Activated CD4-positive, alpha-beta T cell treated with anti-CD3 and anti-CD28 coated beads, Interleukin-2, amount 10 ng/mL, durations not matched to agents 7 days and 5 days (primary cell): ENCODE measurements at places on chromosomes 3 and 15. TPM values are rescaled to one million over a fixed set of nuclear protein-coding genes. Genes with fewer than 3 reads are reported as not detected.

Gene SCN11A
- 0.05 TPM for total RNA-seq

DNA sequence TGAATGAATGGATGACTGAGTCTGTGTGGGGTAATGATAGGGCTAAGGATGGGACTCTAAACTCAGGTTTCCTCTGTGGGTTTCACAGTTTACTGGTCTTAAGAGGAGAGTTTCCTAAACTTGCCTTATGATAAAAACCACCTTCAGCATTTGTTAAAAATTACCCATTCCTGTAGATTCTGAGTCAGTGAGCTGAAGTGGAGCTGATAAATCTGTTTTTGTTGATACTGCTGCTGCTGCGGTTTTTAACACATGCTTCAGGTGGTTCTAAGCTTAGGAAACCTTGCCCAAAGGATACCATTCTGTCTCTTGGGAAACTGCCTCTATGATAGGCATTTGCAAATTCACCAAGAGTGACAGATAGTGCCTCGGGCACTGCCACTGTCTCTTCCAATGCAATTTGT is 52.6 kb downstream of the MECOM start:
- no peak for DNase-seq

Gene CMTM7
- total RNA-seq, result 45.9 TPM

- DNase-seq, result peak; percentile 8
Measured at GRCh38 chr3:120450600-120451271, at the start of gene FSTL1. Gene FSTL1 (minus strand): TSS chr3:120450992. CDS start chr3:120450746, 246 bp downstream.

- no peak for DNase-seq
Measured at GRCh38 chr3:128113817-128114794, 9.5 kb downstream of the RUVBL1 start.

DNA sequence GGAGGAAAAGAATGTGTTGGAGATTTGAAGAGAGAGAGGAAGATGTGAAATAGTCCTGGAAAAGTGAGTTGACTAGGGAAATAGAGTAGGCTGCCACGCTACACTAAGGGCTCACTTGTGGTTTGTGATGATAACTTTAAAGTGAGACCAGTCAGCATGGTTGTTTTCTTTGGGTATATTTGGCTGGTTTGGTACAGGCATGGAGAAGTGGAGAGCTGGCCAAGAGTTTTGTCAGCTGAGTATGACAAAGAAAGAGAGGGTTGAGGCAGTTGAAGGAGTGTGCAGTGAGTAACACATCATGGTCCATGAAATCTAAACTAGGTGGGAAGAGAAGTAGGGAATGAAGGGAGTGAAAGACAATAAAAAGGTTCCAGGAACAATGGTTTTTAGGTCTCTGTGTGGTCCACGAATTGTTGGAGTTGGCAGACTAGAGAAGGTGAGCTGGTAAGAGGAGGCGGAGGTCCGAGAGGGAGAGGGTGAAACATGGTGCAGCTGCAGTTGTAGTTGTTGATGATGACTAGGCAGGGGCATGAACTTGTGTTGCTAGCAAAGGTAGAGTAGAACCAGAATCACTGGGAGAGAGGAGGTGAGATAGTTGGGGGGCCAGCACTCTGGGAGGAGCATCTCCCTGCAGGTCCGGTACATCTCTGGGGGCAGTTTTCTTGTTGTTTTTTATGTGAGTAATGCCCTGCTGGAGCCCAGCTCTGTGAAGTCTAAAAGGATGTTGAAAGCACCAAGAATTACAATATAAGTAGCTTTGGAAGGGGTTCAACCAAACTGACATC is 21.0 kb downstream of the ZNF80 start:
- DNase-seq, result no peak

- DNase-seq, result no peak
Measured at GRCh38 chr3:28206479-28206878, 34.9 kb upstream of the CMC1 start.

GRCh38 chr3:177209509-177209908 is 12.2 kb upstream of the TBL1XR1 start:
- no peak for DNase-seq

Gene CFAP91
- not detected for total RNA-seq

Gene SOX14
- not detected for total RNA-seq

DNA sequence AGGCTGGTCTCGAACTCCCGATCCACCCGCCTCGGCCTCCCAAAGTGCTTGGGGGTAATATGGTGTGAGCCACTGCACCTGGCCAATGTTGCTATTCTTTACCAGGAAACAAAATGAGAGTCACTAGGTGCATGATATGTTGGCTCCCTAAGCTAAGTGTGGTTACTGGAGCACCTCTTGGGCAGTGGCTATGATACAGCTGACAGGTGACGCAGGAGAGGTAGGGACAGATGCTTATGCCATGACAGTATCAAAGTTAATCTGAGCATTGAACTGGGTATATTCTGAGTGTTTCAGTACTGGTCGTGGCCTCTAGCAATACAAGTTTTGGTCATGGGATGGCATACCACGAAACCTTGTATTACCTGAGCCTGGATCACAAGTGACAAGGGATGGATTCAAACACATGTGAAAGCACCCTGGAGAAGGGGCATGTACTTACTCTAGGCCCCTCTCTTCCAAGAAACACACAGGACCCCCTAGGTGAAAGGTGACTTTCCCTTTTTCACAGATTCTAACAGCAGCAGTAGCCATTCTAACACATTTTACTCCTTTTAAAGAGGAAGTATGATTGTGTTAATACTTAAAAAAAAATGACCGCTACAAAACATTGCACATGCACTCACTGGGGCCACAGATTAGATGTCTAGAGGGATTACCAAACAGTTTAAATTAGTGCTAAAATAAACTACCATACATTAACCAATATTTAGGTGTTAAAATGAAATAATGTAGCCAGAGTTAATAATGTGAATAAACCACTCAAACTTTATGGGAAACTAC is 467.3 kb downstream of the SHQ1 start:
- DNase-seq, result no peak

DNA sequence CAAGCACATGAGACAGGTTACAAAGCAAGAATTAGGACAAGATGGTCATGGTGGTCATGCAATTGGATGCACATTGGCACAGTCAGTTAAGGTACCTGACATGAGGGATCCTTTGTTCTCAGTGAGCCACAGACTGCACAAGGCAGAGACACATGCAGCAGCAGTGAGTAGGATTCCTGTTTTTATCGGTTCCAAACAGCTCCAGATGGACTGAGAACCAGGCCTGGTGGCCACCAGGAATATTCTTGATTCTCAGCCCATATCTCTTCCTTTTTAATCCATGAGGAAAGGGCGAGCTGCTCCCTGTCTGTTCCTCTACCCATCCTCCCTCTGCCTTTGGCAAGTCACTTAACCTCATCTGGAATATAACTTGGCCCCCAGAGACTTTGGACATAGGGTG is 410.8 kb downstream of the GAP43 start:
- DNase-seq, result no peak

DNA sequence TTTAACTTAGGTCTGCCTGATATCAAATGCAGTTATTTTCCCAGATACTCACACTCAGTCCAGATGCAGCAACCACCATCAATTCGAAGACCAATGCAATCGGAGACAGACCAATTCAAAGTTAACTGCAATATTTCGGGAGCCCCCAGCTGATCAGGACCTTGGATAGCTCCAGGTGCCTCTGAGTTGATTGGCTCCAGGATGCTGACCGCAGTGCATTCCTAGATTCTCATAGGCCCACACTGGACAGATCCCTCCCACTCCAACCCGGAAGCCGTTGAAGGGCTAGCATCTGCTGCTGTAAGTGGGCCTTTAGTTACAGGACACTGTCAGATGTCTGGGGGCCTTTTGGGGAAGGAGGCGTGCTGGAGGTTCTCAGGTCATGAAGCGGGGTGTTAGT is 89.5 kb upstream of the ATP2B2 start:
- DNase-seq, result peak; percentile 77

Gene ZNF774
- total RNA-seq, result 2.1 TPM

DNA sequence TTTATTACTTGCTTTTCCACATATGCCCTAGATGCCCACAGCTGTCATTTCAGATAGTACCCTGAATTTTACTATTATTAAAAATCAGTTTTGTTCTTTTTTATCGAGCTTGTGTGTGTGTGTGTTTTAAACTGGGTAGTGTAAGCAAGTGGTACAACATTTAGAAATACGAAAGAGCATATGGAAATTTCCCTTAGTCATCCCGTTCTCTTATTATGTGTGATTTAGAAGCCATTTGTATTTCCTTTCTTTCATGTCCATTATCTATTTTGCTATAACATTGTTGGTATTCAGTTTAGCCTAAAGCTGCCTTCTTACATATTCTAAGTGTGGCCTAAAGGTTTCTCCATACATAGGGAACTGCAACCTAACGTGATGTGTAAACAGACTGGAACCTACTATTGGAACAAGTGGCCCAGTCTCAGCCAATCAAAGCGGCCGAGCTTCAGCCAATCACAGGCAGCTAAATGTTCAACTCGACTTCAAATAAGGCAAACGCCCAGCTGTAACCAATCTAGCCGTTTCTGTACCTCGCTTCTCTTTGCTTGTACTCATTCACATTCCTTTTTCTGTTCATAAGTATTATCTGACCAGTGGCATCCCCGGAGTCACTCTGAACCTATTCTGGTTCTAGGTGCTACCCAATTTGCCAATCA is 14.7 kb upstream of the SYN2 start:
- no peak for DNase-seq

Gene LIPC
- total RNA-seq, result 1.5 TPM

GRCh38 chr15:90231028-90232017 is 2.4 kb downstream of the CIB1 start:
- DNase-seq, result peak; percentile 90

Gene MYRIP
- total RNA-seq, result not detected

DNA sequence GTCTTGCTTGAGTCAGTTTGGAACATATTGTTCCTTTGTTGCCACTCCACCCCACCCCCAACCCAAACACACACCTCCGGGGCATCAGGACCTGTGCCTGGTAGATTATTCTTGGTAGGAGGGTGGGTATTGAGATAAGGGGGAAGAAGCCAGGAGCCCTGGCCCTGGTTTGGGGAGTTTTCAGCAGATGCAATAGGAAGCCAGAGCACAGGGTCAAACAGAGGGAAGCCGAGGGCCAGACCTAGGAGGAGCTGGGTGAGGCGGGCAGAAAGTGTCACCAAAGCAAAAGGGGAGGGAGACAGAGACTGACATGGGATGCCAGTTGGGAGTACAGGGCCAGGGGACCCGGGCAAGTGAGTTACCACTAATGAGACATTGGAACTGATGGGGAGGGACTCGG is 163.1 kb downstream of the RPLP1 start:
- DNase-seq, result no peak

GRCh38 chr15:68739390-68740080 is 81.2 kb downstream of the ANP32A start:
- no peak for DNase-seq

DNA sequence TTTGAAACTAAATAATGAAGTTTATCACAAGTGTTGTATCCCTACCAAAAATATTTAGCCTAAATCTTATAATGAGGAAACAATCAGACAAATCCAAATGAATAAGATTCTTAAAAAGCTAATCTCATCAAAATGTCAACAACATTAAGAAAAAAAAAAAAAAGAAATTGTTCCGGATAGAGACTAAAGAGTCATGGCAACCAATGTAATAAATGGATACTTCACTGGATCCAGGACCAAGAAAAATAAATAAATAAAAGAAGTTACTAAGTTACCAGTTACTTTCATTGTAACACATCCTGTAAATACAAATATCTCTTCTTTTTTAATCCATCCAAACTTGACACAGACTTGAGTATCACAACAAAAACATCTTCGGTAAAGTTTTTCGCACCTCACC is 607 bp downstream of the MRPL47 start:
- no peak for DNase-seq

DNA sequence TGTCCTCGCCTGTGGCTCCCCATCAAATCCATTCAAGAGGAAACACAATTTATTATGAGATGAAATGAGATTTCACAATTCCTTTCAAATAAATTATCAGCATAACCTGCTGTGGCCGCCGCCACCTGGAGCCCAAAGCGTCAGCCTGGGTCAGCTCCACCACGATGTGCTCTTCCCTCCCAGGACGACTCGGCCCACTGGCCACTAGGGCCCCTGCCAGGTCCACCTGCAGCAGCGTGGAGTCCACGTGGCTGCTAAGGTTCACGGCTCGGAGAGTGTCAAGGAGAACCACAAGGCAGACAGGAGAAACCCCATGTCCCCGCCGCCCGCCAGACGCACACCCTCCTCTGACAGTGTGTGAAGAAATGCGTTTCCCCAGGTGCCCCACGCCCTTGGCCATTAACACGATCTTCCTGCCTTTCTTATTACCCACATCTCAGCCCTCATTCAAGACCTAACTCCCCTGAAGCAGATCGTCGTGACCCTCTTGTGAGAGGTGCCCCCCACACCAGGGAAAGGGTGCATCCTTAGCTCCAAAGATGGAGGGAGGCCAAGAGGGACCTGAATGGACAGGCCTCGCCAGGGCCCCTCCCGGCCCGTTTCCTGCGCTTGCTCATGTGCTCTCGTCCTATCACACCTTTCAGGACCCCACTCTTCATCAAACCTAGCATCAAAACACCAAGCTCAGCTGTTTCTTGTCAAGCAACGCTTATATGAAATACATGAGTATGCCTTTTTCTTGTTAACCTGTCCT is 80.6 kb downstream of the OCA2 start:
- DNase-seq, result no peak

DNA sequence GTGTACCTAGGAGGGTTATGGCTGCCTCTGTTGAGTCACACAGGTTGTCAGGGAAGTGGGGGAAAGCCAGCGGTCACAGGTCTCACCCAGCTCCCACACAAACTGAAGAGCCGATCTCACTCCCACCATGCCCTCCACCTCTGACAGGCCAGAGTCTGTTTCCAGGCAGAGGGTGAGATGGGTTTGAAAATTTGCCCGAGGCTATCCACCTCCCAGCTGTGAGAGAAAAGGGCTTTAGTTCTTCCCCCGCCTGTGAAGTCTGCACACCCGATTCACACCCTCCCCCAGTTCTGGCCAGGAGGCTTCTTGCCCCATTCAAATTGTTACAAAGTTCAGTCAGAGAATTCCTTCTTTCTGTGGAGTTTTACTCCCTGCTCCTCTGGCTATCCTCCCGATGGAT is 446.9 kb downstream of the EDEM1 start:
- DNase-seq, result no peak

GRCh38 chr3:130529486-130530215 is 12.7 kb downstream of the COL6A6 start:
- DNase-seq, result no peak

Gene SNAP23
- 63.1 TPM for total RNA-seq

GRCh38 chr3:52108302-52109232 is 45.7 kb downstream of the POC1A start:
- DNase-seq, result no peak

Gene ICE2
- 70.0 TPM for total RNA-seq

Gene SERPINI2
- not detected for total RNA-seq
